Ureter (tissue), 1 donor: ENCODE measurements at places on chromosomes 12 and 14. TPM values are rescaled to one million over a fixed set of nuclear protein-coding genes. Genes with fewer than 3 reads are reported as not detected.

The INHBC gene
- not detected for total RNA-seq

The MOK gene
- total RNA-seq = 24.4 TPM

The CD27 gene
- total RNA-seq = 2.6 TPM

The RAB21 gene
- total RNA-seq = 82.8 TPM

The MYF6 gene
- total RNA-seq = not detected

The SPIC gene
- total RNA-seq = not detected

The SLC2A14 gene
- total RNA-seq = 0.31 TPM

The FANCM gene
- 9.9 TPM for total RNA-seq

The GLS2 gene
- total RNA-seq = 4.5 TPM

The ESPL1 gene
- 2.3 TPM for total RNA-seq

The CCDC175 gene
- not detected for total RNA-seq

The MYO1A gene
- total RNA-seq = 0.23 TPM

The TMEM229B gene
- total RNA-seq = 24.7 TPM

The SDSL gene
- 17.4 TPM for total RNA-seq

The CCDC198 gene
- 28.3 TPM for total RNA-seq

The GPR162 gene
- total RNA-seq = 2.5 TPM

The HAL gene
- 1.8 TPM for total RNA-seq

The NAV3 gene
- total RNA-seq = 43.1 TPM

The CFAP251 gene
- 3.9 TPM for total RNA-seq

The TAS2R7 gene
- not detected for total RNA-seq
